ENCODE measurements at places on chromosomes 5 and 9. TPM values are rescaled to one million over a fixed set of nuclear protein-coding genes. Genes with fewer than 3 reads are reported as not detected.

SWI5 gene
- 24.1 TPM for total RNA-seq

GNAQ gene
- total RNA-seq, result 29.3 TPM

ACSL6 gene
- 0.57 TPM for total RNA-seq

PCDHGA8 gene
- total RNA-seq, result 3.0 TPM
